ENCODE measurements at places on chromosomes 13 and 19. TPM values are rescaled to one million over a fixed set of nuclear protein-coding genes. Genes with fewer than 3 reads are reported as not detected.

The IGFL1 gene
- not detected for total RNA-seq

The PLVAP gene
- 36.9 TPM for total RNA-seq

The ZNF443 gene
- total RNA-seq = 2.3 TPM

The ZGLP1 gene
- 0.74 TPM for total RNA-seq

- peaks cover 31% of the 10 kb centered on the region for H3K4me1 ChIP-seq
- no peaks in the 10 kb centered on the region for H3K27me3 ChIP-seq
Measured at GRCh38 chr13:31998131-31998530, 33.4 kb upstream of the FRY start.

The CGB3 gene
- total RNA-seq = not detected

GRCh38 chr19:11399667-11400066 is 15.6 kb upstream of the EPOR start:
- H3K36me3 ChIP-seq = peaks cover 2% of the 10 kb centered on the region
- H3K4me1 ChIP-seq = peaks cover 5% of the 10 kb centered on the region
- H3K27ac ChIP-seq = no peak overlapping the region

DNA sequence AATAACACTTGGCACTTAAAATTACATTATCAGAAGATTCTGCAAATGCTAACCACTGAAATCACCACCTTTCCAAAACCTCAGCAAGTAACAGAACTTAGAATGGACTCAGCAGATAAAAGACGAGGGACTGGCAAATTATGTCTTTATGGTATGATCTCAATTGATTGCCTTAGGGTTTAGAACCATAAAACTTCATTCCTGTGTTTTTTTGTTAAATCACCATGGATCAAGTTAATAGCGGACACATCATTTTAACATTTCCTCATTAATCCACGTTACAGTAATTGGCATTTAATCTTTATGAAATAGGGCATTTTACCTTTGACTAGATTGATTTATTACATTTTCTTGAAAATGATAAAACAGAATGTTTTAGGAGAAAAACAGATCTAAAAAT is 2070.3 kb downstream of the PCDH9 start:
- no peak overlapping the region for H3K4me3 ChIP-seq
- no peaks in the 10 kb centered on the region for H3K36me3 ChIP-seq
- H3K4me1 ChIP-seq = no peaks in the 10 kb centered on the region
- H3K27ac ChIP-seq = no peak overlapping the region

- no peak overlapping the region for H3K27ac ChIP-seq
- no peaks in the 10 kb centered on the region for H3K27me3 ChIP-seq
- H3K4me1 ChIP-seq = no peaks in the 10 kb centered on the region
- H3K4me3 ChIP-seq = no peak overlapping the region
- DNase-seq = no peak
Measured at GRCh38 chr19:43957891-43958290, 6.9 kb downstream of the ZNF221 start.

- no peaks in the 10 kb centered on the region for H3K27me3 ChIP-seq
- H3K36me3 ChIP-seq = no peaks in the 10 kb centered on the region
- H3K4me3 ChIP-seq = no peak overlapping the region
- DNase-seq = no peak
- H3K27ac ChIP-seq = no peak overlapping the region
- peaks cover 27% of the 10 kb centered on the region for H3K4me1 ChIP-seq
Measured at GRCh38 chr13:41935501-41935900, 25.4 kb downstream of the VWA8 start.

The APOC1 gene
- 0.85 TPM for total RNA-seq

DNA sequence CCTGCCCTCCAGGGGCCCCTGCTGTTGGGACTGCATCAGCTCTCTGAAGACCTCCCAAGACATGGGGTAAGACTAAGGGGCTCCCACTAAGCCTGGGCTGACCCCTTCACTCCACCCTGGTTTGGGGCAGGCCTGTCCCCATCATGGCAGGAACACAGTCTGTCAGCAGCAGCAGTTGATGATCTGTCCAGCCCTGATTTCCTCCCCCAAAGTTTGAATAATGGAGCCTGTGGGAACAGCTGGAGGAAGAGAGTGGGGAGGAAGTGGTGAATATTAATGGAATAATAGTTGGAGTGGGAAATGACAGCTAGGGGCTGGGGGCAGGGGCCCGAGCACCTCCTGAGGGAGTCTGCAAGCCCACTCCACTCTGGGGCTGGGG is 1.3 kb upstream of the B3GNT8 start:
- no peak for DNase-seq
- peak overlapping the region; percentile 93 for H3K27ac ChIP-seq
- peak overlapping the region; percentile 74 for H3K4me3 ChIP-seq
- H3K27me3 ChIP-seq = no peaks in the 10 kb centered on the region

- peaks cover 21% of the 10 kb centered on the region for H3K4me1 ChIP-seq
- H3K27ac ChIP-seq = peak overlapping the region; percentile 97
- peak overlapping the region; percentile 81 for H3K4me3 ChIP-seq
- peak; percentile 17 for DNase-seq
- H3K27me3 ChIP-seq = no peaks in the 10 kb centered on the region
Measured at GRCh38 chr19:40663695-40664692, 26.5 kb downstream of the NUMBL start.

The FAM216B gene
- 0.99 TPM for total RNA-seq

The SLC7A10 gene
- total RNA-seq = not detected

GRCh38 chr13:31038834-31039552 is 106.5 kb downstream of the TEX26 start:
- no peak overlapping the region for H3K4me3 ChIP-seq
- no peak for DNase-seq
- no peak overlapping the region for H3K27ac ChIP-seq

GRCh38 chr19:39356647-39357046 is 14.4 kb downstream of the SAMD4B start:
- H3K4me1 ChIP-seq = peaks cover 11% of the 10 kb centered on the region
- no peak overlapping the region for H3K27ac ChIP-seq
- H3K36me3 ChIP-seq = peaks cover 91% of the 10 kb centered on the region
- no peak for DNase-seq
- no peaks in the 10 kb centered on the region for H3K27me3 ChIP-seq
- H3K4me3 ChIP-seq = no peak overlapping the region

The IGFL2 gene
- not detected for total RNA-seq

The TNFSF11 gene
- total RNA-seq = not detected

The KLHL26 gene
- 6.2 TPM for total RNA-seq

The NOVA2 gene
- total RNA-seq = 5.0 TPM

DNA sequence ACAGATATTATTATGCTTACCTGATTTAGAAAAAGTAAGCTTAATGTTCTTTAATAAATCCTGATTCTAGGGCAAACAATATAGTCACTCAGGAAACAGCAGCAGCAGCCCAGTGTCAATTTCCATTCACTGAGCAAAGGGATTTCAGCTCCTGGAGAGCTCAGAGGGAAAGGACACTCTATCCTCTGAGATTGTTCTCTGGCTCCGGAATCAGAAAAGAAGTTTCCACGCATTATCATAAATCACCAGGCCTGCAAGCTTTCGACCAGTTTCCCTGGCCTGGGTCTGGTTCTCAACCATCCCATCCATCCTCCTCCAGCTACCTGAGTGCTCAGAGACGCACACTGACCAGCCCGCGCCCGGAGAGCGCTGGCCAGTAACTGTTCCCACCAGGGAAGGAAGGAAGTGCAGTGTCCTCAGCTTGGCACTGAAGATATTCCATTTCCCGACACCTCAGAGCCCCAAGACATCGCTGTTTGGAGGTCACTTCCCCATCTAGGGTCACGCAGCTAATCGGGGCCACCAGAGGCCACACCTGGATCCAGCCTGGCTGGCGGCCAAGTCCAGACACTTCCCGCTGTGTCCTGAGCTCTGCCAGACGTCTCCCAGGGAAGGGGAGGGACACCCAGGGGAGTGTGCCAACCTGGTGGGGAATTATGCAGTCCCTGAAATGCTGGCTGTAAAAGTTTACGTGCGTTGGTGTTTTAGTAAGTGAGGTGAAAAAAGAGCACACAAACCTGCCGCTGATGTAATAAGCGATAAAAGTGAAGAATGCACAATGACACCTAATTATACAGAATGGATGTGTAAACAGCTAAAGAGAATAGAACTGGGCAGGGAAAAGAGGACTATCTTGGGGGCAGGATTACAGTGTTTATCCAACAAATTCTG is 29.1 kb downstream of the EPS15L1 start:
- DNase-seq = peak; percentile 61
- peaks cover 76% of the 10 kb centered on the region for H3K4me1 ChIP-seq
- no peaks in the 10 kb centered on the region for H3K27me3 ChIP-seq
- H3K36me3 ChIP-seq = peaks cover 37% of the 10 kb centered on the region
- H3K4me3 ChIP-seq = no peak overlapping the region

The PSG3 gene
- not detected for total RNA-seq

The NFILZ gene
- not detected for total RNA-seq

- H3K27me3 ChIP-seq = no peaks in the 10 kb centered on the region
- H3K4me1 ChIP-seq = peaks cover 18% of the 10 kb centered on the region
- no peak overlapping the region for H3K4me3 ChIP-seq
- no peak for DNase-seq
Measured at GRCh38 chr13:76164290-76164689, 528.2 kb downstream of the LMO7 start.

GRCh38 chr13:97574926-97575325 is 141.0 kb downstream of the RAP2A start:
- DNase-seq = peak; percentile 21
- no peaks in the 10 kb centered on the region for H3K27me3 ChIP-seq
- no peak overlapping the region for H3K4me3 ChIP-seq
- no peaks in the 10 kb centered on the region for H3K36me3 ChIP-seq

The PCDH9 gene
- 14.7 TPM for total RNA-seq

GRCh38 chr13:36549755-36550154 is 117.5 kb downstream of the CCNA1 start:
- H3K4me1 ChIP-seq = peaks cover 32% of the 10 kb centered on the region
- no peaks in the 10 kb centered on the region for H3K36me3 ChIP-seq
- no peak overlapping the region for H3K27ac ChIP-seq
- H3K4me3 ChIP-seq = no peak overlapping the region

DNA sequence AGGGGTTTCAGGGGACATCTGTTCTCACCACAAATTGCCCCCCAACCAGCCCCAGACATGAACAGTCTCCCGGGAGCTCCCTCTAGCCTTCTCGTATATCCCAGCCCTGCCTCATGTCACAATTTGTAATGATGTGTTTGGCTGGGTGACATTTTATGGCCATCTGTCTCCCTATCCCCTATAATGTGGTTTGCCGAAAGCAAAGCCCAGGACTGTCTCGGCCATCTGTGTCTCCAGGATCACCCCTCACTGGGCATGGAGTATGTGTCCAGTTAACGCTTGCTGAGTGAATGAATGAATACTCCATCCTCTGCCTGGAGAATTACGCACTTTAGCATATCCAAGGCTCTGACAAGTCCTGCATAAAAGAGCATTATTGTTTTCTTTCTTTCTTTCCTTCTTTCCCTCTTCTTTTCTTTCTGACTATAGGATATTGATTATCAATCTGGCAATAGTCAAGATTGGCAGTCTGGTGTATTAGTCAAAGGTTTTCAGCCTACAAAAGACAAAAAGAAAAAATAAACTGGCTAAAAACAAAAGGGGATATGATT is 15.1 kb downstream of the HPN start:
- no peak overlapping the region for H3K4me3 ChIP-seq
- H3K27me3 ChIP-seq = peaks cover 23% of the 10 kb centered on the region
- peaks cover 18% of the 10 kb centered on the region for H3K4me1 ChIP-seq
- DNase-seq = no peak

DNA sequence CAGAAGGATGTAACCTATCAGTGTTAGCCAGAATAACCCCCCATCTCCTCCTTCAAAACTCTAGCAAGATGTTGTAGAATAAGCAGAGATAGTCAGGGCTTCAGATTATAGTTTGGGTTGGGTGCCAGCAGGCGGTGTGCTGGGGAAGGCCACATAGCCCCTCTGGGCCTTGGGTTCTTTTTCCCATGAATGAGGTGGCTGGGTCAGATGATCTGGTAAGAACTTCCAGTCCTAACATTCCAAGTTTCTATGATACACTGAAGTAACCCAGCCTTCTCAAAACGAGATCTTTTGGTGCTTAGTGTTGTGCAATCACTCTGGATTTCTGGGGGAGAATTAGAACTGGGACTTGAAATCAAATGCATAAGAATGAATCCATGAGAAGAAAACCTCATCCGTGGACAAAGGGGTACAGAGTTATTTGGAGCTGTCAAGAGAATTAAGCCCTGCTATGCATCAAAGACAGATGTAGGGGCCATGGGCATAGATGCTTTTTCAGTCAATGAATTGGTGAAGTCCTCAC is 810 bp downstream of the CBY2 start:
- DNase-seq = no peak
- H3K4me1 ChIP-seq = no peaks in the 10 kb centered on the region
- peaks cover 13% of the 10 kb centered on the region for H3K27me3 ChIP-seq
- H3K4me3 ChIP-seq = no peak overlapping the region

GRCh38 chr13:34139660-34140227 is 321.8 kb downstream of the RFC3 start:
- no peaks in the 10 kb centered on the region for H3K27me3 ChIP-seq
- no peak for DNase-seq
- H3K4me3 ChIP-seq = no peak overlapping the region

The ZNF284 gene
- 1.9 TPM for total RNA-seq

- H3K27me3 ChIP-seq = no peaks in the 10 kb centered on the region
- H3K27ac ChIP-seq = no peak overlapping the region
- peaks cover 45% of the 10 kb centered on the region for H3K4me1 ChIP-seq
Measured at GRCh38 chr13:43360892-43361610, 337.7 kb downstream of the DNAJC15 start.

- peaks cover 33% of the 10 kb centered on the region for H3K27me3 ChIP-seq
- no peaks in the 10 kb centered on the region for H3K4me1 ChIP-seq
- no peak overlapping the region for H3K27ac ChIP-seq
- no peaks in the 10 kb centered on the region for H3K36me3 ChIP-seq
- H3K4me3 ChIP-seq = no peak overlapping the region
Measured at GRCh38 chr13:51125495-51126226, 14.6 kb upstream of the C13orf42 start.

DNA sequence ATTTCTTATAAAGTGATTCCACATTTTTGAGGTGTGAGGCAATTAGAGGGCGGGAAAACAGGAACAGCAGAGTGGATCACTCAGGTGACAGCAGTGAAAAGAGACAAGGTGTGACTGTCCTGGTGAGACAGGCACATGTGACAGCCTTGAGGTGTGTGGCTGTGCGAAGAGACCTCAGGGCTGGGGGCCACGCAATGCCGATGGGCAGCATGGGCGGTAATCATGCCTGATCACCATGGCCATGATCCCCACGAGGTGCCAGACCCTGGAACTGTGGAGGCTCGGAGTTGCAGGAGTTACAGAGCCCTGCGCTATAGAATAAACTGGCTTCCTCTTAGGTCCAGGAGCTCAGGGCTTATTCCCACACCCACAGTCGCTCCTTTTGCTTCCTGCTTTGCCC is 2.0 kb downstream of the SPACA6 start:
- DNase-seq = no peak
- H3K27me3 ChIP-seq = no peaks in the 10 kb centered on the region
- H3K4me1 ChIP-seq = peaks cover 44% of the 10 kb centered on the region
- H3K27ac ChIP-seq = no peak overlapping the region
- H3K4me3 ChIP-seq = no peak overlapping the region

DNA sequence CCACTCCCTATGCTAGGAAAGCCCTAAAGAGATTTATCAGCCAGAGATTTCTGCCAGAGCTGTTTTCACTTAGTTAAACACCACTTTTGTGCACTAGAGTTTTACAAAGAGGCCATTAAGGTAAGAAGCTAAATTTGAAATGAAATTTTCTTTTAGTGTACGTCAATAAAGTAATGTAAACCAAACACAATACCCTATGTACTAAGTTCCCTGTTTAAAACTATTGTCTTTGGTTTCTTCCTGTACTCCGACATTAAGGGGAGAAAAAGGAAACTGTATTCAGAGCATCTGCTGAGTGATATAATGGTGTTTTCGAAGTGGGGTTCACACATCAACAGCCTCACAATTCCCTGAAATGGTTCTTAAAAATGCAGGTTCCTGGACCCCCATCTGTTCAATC is 40.7 kb upstream of the STARD13 start:
- no peaks in the 10 kb centered on the region for H3K36me3 ChIP-seq
- peak overlapping the region; percentile 22 for H3K27ac ChIP-seq
- no peaks in the 10 kb centered on the region for H3K27me3 ChIP-seq

Data from left ventricle myocardium inferior (tissue), 1 donor.